ENCODE measurements at places on chromosomes 12 and 14.

DNA sequence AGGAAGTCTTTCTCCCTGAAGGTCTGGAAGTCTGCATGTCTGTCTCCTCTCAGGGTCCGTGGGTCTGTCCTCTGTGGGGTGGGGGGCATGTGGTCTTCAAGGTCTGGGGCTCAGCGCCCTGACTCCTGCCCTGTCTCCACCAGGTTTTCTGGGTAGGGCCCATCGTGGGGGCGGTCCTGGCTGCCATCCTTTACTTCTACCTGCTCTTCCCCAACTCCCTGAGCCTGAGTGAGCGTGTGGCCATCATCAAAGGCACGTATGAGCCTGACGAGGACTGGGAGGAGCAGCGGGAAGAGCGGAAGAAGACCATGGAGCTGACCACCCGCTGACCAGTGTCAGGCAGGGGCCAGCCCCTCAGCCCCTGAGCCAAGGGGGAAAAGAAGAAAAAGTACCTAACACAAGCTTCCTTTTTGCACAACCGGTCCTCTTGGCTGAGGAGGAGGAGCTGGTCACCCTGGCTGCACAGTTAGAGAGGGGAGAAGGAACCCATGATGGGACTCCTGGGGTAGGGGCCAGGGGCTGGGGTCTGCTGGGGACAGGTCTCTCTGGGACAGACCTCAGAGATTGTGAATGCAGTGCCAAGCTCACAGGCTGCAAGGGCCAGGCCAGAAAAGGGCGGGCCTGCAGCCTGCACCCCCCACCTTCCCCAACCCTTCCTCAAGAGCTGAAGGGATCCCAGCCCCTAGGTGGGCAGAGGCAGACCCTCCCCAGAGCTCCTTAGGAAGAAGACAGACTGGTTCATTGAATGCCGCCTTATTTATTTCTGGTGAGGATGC, 3.4 kb downstream of the AQP5 start:
- DNase-seq, result no peak

GRCh38 chr12:114340231-114340630, 65.7 kb downstream of the TBX5 start:
- no peak for DNase-seq

DNA sequence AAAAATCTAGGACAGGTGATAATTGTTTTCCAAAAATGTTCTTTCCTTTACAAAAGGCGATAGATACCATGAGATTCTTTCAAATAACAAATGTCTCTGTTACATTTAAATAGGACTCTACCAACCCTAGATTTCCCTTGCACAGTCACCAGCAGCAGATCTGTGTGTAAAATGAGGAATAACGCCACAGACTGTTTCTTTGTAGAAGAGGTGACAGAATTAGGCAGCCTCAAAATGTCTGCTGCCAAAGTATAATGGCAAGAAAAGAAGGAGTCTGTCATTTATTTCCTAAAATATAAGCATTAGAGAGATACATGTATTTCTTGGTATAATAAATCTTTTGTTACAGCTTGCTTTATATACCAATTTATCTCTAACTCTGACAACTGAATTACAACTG, 8.5 kb upstream of the SRGAP1 start:
- DNase-seq, result no peak

GRCh38 chr12:31929027-31929526, 30.1 kb upstream of the RESF1 start:
- DNase-seq, result no peak
